ENCODE measurements at places on chromosomes 16 and 17.

DNA sequence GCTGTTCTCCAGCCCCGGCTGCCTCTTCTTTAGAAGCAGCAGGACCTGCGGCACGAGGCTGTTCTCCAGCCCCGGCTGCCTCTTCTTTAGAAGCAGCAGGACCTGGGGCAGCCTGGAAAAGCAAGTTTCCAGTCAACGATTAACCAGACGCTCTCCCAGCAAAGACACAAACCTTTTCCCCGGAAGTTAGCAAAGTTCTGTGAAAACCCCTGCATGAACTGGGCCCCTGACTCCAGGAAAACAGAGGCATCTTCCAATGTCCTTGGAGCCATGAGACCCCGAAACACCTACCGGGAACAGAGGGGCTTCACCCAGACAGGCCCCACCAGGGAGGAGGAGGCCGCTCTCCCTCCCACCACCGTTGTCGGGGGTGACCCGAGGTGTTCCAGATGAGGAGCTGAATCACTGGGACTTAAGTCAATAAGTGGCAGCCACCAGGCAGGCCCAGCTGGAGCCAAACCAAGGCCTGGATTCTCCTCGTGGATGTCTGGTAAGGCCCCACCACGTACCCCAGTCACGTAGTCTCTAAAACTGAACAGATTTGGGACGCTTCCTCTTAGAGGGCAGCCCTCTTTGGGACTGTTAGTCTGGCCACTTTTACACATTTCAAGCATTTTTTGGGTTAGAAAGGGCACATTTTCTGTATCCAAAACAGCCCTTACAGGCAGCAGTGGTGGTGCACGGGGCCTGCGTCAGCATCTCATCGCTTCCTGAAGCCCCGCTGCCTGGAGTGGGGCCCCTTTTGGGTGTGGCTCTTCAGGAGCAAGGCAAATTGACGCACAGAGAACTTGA, at the start of gene RPH3AL:
RPH3AL (minus strand) TSS at position 387 of the 792 bp plus-strand sequence. CDS start 25,264 bp downstream, outside the sequence.
- no peak for DNase-seq

GRCh38 chr17:81093619-81094508, 58.9 kb downstream of the BAIAP2 start:
- no peak for DNase-seq

GRCh38 chr16:16063683-16064082, 114.3 kb downstream of the ABCC1 start:
- no peak for DNase-seq

DNA sequence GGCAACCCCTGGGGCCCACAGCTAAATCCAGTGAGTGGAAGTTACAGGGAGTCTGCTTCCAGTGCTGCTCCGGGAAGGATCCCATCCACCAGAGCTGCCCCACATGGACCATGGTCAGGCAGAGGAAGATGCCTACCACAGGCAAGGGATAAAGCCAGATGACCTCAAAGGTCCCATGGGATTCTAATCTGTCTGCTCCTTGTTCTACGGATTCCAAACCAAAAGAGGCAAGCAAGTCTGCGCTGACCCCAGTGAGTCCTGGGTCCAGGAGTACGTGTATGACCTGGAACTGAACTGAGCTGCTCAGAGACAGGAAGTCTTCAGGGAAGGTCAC, 1.4 kb downstream of the CCL4L2 start:
- DNase-seq, result no peak

DNA sequence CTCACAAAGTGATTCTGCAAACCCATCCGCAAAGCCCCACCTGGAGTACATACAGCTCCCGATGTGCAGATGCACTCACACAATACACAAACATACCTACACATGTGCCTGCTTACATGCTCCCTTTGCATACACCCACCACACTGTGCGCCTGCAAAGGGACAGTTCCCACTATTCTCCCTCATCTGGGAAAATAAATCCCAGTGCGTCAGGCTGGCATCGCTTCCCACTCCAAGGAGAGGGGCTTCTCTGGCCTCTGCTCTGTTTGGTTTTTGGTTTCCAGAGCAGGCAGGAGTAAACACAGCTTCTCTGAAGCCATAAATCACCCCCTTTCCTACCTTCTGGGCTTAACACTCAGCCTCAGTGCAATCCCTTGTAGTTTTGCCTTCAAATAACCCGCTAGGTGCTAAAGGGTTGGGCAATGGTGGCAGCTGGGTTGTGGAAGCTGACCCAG, 14.7 kb downstream of the HOXB4 start:
- no peak for DNase-seq

DNA sequence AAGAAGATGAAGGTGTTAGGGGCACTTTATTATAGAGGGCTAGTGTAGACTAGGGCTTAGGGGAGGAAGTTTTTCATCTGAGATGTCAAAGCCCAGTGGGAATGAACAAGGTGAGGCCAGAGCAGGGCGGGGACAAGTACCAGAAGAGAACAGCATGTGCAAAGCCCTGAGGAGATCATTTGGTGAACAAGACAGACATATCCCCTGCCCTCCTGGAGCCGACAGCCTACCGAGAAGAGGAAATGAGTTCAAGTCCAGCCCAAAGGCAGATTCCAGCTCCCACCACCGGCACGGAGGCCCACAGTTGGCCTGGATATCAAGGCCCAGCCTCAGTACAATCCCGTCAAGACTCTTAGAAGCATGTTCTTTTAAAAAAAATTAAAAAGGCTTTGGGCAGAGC, 61.1 kb downstream of the C16orf78 start:
- DNase-seq, result no peak

- DNase-seq, result no peak
Observed at GRCh38 chr17:77542011-77542410, 401.2 kb downstream of the SEC14L1 start.

DNA sequence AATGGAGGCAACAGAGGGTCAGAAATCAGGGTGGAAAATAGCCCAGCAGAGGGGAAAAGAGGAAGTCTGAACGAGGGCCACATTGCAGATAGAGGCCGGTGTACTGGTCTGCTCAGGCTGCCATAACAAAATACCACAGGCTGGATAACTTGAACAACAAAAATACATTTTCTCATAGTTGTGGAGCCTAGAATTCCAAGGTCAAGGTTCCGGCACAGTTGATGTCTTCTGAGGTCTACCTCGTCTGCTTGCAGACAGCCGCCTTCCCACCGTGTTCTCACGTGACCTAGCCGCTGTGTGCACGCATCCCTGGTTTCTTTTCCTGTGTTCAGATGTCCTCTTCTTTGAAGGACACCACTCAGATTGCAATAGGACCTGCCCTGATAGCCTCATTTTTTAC, 249.4 kb downstream of the WWOX start:
- DNase-seq, result no peak

GRCh38 chr17:61132524-61132923, 267.1 kb upstream of the TBX2 start:
- no peak for DNase-seq

DNA sequence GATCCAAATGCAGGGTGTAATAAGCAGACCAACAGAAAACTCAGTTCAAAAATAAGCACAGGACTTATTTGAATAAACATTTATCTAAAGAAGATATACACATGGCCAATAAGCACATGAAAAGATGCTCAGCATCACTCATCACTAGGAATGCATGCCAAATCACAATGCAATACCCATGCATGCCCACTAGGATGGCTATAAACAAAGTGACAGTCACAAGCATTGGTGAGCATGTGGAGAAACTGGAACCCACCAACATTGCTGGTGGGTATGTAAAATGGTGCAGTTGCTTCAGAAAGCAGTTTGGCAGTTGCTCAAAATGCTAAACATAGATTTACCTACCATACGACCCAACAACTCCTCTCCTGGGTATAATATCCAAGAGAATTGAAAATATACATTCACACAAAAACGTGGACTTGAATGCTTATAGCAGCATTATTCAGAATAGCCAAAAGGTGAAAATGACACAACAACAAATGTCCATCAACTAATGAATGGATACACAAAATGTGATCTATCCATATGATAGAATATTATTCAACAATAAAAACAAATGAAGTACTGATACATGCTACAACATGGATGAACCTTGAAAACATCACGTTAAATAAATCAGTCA, 20.1 kb downstream of the UBE2O start:
- DNase-seq, result no peak

DNA sequence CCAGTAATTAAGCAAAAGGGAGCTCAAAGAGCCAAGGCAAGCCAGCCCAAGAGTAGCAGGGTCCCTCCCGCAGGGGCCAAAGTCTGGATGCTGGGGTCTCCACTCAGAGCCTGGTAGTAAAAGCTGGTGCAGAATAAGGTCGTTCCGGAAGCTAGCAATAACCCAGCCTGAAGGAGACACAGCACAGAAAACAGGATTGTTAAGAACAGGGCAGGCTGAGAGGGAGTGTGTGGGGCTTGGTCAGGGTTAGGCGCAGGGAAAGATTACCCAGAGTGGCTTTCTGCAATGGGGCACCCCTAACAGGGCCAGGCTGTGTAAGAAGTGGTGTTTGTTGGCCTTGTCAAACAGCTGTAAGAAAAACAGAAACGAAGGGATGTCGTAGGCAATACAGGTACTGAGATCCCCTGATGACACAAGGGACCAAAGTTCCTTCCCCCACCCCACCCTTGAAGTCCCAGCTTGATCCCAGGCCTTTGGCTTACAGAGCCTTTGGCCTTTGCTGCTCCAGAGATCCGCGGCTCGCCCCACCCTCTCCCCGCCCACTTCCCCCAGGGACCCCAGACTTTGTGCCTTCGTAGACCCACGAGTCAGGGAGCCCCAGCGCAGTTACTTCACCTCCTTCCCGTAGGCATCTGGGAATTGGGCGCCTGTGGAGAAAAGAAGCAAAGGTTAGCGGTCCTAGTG, 712 bp downstream of the TMEM256 start:
- DNase-seq, result peak; percentile 19

GRCh38 chr17:82116246-82116645, 18.2 kb upstream of the FASN start:
- DNase-seq, result no peak

- DNase-seq, result no peak
Observed at GRCh38 chr17:64682261-64683181, 20.4 kb upstream of the SMURF2 start.

DNA sequence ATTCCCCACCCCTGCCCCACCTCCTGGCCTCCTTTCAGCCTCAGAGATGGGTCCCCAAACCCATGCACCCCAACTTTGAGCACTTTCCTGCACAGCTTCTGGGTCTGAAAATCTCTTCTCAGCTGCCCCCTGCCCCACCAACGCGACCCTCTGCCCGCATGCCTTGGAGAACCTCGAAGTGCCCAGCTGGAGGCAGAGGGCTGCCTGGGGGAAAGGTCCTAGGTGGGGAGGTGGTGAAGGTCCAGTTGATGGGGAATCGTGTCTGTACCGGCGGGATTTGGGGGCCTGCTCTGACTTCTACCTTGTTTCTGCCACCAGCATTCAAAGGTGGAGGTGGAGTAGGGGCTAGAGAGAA, 1.3 kb downstream of the NKD1 start:
- no peak for DNase-seq

GRCh38 chr17:17462048-17462824, 14.6 kb upstream of the MED9 start:
- no peak for DNase-seq

GRCh38 chr17:61477204-61477834, 25.1 kb downstream of the TBX4 start:
- DNase-seq, result peak; percentile 30

GRCh38 chr16:55508271-55508921, 476 bp upstream of the LPCAT2 start:
- DNase-seq, result no peak

- DNase-seq, result no peak
Observed at GRCh38 chr16:56197192-56197992, 6.1 kb downstream of the GNAO1 start.

GRCh38 chr17:44396946-44397345, 7.5 kb upstream of the ITGA2B start:
- no peak for DNase-seq

GRCh38 chr17:64777415-64778239, 115.5 kb upstream of the SMURF2 start:
- no peak for DNase-seq

GRCh38 chr17:61366715-61367413, 32.8 kb upstream of the TBX2 start:
- no peak for DNase-seq

DNA sequence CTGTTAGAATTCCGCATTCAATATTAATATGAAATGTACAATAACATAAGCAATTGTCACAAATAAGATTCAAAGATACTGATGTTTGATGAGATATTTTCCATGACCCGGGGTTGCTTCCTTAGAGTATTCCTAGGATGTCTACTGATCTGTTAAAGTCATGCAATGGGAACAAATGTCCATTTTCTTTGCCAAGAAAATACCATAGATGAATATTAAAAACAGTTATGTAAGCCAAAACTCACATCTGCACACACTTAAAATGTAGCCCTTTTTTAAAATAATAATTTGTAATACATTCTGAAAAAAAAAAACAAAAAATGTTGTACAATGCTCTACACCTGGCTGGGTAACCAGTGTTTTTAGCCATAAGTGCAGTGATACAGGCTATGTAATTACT, 259.4 kb upstream of the AXIN2 start:
- no peak for DNase-seq

GRCh38 chr16:66961914-66962313, 848 bp downstream of the CES3 start:
- DNase-seq, result no peak

GRCh38 chr17:44646280-44646679, 10.0 kb upstream of the MEIOC start:
- DNase-seq, result no peak

DNA sequence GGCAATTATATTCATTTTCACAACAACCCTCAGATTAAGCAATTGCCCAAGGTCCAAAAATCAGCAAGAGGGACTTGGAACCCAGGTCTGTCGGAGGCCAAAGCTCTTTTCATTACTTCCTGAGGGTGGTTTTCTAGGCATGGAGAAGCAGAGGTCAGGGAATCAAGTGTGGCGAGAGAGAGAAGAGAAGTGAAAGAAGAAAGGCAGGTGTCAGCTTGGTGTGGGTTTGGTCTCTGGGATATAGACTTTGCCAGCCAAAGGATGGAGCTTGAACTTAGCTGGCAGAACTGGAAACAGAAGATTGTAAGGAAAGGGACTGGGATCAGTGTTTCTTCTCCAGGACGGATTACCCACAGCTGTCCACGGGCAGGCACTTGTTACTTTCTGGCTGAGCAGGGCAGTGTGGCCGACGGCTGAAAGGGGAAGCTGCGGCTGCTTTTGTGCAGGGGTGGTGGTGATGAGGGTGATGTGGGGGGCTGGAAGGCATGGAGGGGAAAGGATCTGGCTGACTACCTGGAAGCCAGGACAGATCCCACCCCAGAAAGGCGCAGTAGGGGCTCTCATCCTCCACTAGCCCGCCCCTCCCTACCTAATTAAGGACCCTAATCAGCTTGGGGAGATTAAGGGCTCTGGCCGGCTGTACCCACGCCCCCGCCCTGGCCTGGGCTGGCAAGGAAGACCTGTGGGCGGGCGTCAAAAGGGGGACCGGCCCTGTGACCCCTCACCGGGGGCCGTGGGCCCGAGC, at the start of gene GUCY2D:
GUCY2D (plus strand) TSS at position 640 of the 745 bp plus-strand sequence. CDS start 433 bp downstream, outside the sequence.
- no peak for DNase-seq

- no peak for DNase-seq
Observed at GRCh38 chr17:66885417-66885816, 50.5 kb downstream of the CACNG5 start.

All from naive thymus-derived CD8-positive, alpha-beta T cell (primary cell).